Bronchial epithelial cell (primary cell): ENCODE measurements at places on chromosomes 1 and 21.

DNA sequence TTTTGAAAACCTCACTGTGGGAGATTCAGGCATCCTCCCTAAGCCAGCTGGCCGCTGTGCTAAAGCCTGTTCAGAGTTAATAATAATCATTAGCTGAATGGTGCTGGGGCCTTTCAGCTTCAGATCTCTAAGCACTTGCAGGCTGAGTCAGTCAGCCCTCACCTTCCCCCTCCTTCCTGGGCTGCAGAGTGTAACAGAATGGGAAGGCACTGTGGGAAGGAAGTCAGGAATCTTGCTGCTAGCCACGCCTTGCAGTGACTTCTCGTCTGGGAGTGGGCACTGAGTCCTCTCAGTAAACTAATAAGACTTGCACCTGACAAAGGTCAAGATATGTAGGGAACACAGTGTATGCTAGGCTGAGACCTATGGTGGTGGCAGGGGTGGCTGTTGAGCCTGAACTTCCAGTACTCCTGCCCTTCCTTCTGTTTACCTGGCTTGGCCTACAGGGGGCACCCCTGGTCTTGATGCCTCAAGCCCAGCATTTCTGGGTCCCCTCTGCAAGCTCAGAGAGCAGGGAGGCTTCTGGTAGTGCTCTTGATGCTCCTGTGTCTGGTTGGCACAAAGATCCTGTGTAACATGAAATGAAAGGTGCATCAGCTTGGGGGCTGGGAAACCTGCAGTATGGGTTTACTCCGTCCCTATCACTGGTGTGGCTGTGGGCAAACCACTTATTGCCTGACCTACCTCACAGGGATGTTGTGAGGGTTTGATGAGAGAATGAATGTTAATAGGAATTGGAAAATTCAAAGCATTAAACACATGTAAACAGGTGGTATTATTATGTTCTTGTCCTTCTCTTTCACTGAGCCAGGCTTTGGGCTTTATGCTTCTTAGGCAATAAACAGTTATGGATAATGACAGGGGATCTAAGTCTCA, 6.0 kb downstream of the CYB561D1 start:
- DNase-seq, result peak; percentile 74

- DNase-seq, result no peak
These were observed 203.3 kb upstream of the JUN start for GRCh38 chr1:58986996-58987767.

GRCh38 chr1:94773931-94774422, 46.2 kb upstream of the SLC44A3 start:
- peak; percentile 91 for DNase-seq

- peak; percentile 96 for DNase-seq
These were observed 63.9 kb downstream of the CAPN2 start for GRCh38 chr1:223776075-223776814.

- peak; percentile 70 for DNase-seq
These were observed 15.2 kb upstream of the YRDC start for GRCh38 chr1:37822906-37823815.

GRCh38 chr21:31623664-31624063, 35.8 kb upstream of the SOD1 start:
- no peak for DNase-seq

- no peak for DNase-seq
These were observed 71.2 kb downstream of the FGGY start for GRCh38 chr1:59368008-59368670.

DNA sequence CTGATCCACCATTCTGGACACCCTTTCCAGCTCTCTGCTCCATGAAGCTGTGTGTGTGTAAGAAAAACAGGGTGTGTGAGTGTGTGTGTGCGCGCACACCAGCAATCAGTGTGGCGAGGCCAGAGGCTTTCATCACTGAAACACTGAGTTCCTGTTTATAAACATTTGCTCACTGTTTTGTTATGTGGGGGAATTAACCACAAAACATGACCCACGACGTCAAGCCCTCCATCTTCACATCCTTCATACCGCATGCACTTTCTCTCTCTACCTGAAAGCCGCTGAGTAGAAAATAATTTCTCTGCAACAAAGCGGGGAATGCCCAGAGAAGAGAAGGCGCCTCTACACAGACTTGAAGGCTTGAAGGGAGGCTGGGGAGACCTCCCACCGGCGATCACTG, 148.9 kb upstream of the IRF2BP2 start:
- no peak for DNase-seq

GRCh38 chr1:18668750-18669404, 38.2 kb downstream of the PAX7 start:
- peak; percentile 97 for DNase-seq

- DNase-seq, result no peak
These were observed 20.6 kb upstream of the BACE2 start for GRCh38 chr21:41147096-41147978.

DNA sequence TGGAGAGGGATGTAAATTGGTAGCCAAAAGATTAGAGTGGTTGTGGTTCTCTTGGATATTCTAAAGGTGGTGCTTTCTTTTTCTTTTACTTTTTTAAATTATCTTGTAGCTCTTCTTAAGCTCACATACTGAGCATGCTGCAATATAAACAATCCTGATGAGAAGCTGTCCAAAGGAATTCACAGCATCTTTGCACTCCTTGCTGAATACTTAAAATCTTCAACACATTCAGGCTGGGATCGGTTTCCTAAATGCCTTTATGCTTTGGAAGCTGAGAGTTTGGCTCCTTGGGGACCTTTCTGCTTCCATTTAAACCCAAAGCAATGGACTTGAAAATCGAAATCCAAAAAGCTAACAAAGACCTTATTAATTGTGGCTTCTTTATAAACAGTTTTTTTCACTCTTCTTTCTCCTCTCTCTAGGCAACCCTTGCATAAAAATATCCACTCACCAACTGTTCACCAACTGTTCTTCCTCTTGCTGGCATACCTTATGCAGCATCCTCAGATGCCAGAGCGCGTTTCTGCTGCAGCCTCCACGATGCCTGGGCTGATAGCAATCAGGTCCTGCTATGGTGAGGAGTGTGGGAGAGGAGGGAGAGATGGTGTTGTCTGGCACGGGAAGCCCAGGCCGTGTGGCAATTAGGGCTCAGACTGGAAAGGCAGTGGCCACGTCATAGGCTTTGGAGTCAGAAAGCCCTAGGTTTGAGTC, 535.8 kb upstream of the DAB1 start:
- no peak for DNase-seq

GRCh38 chr1:101664726-101665125, 332.0 kb downstream of the OLFM3 start:
- DNase-seq, result no peak

GRCh38 chr1:15916417-15916816, 59.5 kb downstream of the ZBTB17 start:
- DNase-seq, result peak; percentile 70

DNA sequence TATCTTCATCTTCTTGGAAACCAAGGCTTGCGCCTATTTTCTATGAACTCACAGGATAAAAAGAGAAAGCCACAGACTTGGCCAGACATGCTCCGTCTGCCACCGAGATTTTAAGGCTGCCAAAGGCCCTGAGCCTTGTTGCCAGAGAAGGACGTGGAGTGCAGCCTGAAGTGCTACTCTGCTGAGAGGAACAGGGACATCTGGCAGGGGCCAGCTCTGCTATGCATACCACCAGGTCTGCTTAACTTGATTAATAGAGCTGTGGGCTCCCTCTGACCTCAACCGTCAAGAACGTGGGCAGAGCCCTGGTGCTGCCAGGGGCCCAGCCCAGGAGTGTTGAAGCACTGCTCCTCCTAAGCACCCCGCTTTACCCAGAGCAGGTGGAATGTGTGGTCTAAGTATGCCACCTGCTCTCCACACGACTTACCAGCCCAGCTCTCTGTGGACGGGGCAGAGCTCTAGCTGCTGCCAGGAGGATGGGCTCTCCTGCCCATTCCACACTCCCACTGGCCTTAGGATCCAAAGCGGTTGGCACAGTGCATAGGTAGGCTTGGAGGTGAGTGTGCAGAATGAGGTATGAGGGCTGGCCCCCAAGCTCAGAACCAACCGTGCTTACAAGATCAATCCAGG, 10.6 kb downstream of the HCRTR1 start:
- no peak for DNase-seq

GRCh38 chr1:2127187-2128145, 67.1 kb downstream of the FAAP20 start:
- DNase-seq, result no peak
